GM12878 (cell line): ENCODE measurements at places on chromosomes 3 and 15.

DNA sequence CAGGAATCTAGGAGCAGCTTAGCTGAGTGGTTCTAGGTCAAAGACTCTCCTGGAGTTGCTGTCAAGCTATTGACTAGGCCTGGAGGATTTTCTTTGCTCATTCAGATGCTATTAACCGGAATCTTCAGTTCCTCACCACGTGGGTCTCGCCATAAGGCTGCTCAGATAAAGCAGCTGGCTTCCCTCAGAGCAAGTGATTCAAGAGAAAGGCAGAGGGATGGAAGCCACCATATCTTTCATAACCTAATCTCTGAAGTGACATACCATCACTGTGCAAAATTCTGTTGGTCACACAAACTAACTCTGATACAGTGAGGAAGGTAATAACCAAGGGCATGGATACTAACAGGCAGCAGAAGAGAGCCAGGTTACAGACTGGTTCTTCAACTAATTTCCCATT is 72.7 kb upstream of the FLNB start:
- no peak for DNase-seq

DNA sequence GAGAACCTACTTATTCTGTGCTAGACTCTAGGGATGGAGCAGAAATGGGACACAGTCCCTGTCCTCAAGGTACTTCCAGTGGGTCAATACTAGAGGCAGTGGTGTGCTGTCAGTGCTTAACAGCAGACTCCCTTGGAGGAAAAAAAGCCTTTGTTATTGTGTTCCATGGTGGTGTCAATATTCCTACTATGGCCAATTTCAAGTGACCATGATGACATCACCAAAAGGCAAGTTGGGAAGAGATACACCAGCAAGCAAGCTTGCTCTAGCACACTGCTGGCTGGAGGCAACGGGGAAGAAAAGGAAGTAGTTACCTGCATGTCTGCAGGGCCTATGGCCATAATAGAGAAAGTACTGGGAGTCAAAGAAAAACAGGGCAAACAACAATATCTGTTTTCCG is 89.6 kb upstream of the ETV5 start:
- no peak for DNase-seq

- no peak for DNase-seq
These were observed 1.7 kb downstream of the MRAS start for GRCh38 chr3:138349926-138350665.

GRCh38 chr3:152835601-152836102 is 721 bp downstream of the P2RY1 start:
- DNase-seq: no peak

DNA sequence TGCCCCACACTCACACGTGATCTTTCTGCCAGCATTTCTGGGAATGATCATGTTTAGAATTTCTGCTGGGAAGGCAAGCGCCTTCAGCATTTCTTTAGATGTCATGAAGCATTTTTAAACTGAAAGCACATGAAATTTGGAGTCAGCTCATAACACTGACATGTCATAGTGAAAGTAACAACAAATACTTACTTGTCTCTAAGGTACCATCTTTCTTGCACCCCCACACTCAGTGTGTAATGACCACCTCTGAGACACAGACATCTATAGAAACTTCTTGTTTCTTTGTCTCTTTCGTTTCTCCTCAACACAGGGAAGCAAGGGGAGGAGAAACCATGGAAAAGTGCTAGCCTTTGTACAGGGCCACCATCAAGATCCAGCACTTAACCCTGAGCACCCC is 171.7 kb downstream of the RORA start:
- no peak for DNase-seq

GRCh38 chr3:47495111-47495510 is 18.4 kb downstream of the ELP6 start:
- no peak for DNase-seq

DNA sequence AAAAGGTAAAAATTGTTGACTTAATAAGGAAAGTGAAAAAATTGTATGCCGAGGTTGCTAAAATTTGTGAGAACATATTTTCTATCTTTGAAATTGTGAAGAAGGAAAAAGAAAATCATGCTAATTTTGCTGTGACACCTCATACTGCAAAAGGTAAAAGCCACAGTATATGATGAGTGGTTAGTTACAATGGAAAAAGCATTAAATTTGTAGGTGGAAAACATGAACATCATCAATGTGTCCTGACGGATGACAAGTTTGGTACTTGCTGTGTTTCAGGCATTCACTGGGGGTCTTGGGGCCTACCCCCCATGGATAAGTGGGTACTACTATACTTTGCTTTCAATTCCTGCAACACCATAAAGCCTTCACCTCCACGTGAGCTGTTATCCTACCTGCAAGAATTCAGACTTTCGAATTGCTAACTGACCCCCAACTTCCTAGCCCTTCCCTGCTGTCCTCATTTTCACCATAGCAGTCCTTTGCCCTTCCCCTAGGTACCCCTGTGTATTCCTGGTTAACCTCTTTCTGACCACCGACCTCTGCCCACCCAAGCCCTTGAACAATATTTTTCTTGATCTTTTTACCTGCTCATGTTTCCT is 62.4 kb downstream of the RAB7A start:
- DNase-seq: no peak

DNA sequence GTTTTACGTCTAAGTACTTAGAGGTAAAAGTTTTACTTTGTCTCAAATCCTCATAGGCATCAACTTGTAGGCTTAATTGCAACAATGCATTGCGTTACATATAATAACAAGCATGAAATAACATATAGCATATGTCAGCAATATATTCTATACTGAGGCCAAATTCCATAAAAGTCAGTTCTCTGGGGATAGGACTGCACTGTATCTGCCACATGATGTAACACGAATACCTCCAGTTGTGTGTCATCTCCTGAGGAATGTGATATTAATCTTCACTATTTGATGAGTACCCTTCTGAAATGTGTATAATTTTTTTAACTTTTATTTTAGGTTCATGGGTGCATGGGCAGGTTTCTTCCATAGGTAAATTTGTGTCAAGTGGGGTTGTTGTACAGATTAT is 126.4 kb downstream of the IMPG2 start:
- DNase-seq: no peak

DNA sequence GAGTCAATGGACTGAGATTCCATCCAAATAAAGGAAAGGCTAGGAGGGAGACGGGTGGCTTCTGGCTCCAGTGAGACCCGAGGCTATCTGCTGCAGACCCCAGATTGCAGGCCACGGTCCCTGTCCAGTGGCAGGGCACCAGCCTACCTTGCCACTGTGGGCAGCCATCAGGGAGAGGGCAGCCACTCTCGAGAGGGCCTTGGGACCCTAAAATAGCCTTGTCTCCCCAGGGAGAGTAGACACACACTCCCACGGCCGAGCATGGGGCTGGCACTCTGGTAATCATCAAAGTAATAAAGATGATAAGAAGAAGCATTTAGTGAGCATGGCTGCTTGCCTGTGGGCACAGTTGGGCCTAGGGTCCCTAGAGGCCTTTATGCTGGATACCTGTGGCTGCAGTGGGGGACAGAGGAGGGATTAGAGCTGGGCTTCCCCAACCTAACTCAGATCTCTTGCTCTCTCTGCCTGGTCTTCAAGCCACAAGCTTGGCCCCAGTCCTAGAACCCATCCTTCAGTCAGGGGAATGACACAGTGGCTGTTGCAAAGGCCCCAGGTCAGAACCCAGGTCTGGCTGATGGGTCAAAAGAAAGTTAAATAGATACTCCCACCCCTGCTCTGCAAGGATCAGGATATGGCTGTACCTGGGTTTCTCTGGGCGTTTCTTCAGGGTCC is 9.2 kb upstream of the VIPR1 start:
- DNase-seq: no peak

- no peak for DNase-seq
These were observed 214.1 kb downstream of the TNIK start for GRCh38 chr3:171245796-171246765.

DNA sequence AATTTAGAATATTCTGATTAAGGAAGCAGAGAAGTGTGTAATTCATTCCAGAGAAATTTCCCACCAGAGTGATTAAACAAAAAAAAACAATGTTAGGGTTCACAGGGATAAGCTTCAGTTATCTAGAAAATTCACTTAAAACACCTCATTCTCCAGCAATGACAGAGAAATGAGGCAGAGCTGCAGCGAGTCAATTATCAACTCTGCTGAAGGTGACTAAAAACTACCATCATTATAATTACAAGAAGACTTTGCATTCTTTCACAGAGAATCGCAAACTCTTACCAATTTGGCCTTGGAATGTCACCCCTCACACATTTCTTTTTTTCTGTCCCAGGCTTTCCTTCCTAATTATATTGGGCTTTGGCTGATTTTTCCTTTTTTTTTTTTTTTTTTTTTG is 117.1 kb downstream of the RAB11A start:
- DNase-seq: no peak

DNA sequence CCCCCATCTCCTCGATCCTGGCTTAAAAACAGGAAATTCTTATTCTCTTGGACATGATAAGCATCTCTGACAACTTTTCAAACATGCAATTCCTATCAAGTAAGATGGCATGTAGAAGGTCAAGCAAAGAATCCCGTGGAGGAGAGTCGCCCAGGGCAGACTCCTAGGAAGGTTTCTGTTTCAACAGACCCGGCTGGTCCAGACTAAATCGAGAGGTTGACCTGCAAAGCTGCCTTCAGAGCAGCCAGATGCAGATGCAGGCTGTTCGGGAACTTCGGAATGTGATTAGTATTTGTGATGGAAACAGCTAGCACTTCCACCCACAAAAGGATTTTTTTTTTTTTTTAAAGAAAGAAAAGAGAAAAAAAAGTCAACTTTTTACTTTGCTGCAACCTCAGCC is 216.8 kb downstream of the NR1D2 start:
- no peak for DNase-seq

DNA sequence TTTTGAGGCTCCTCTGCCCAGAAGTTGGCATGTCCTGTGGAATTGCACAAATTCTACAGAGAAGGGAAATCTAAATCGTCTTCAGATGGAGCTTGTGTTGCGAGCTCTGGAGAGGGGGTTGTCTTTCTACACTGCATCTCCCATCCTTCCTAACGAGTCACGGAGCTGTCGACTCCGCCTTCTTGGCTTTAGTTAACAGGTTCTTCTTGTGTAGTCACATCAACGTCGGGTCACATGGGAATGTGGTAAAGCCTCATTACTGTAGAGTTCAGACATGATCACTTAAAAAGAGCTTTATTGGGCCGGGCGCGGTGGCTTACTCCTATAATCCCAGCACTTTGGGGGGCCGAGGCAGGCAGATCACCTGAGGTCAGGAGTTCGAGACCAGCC is 60.0 kb downstream of the DNASE1L3 start:
- no peak for DNase-seq

DNA sequence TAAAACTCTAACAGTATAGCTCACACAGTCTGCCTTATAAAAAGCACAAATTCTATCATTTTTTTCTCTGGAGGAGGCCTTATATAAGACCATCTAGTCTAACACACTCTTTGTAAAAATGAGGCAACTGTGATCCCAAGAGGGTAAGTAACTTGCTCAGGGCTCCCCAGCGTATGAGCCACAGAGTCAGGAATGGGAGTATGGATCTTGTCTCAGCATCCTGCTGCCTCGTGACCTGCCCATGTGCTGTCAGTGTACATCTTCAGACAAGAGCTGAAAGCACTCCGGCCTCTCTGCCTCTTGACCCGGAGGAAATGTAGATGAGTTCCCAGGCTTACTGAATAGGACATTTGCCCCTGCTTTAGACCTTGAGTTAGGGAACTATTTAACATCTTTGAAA is 28.4 kb upstream of the MEF2A start:
- DNase-seq: no peak

- DNase-seq: no peak
These were observed 17.0 kb downstream of the ANKRD63 start for GRCh38 chr15:40265875-40266274.

- no peak for DNase-seq
These were observed 5.8 kb upstream of the IQSEC1 start for GRCh38 chr3:13079051-13079450.

GRCh38 chr3:51933471-51934138 is 8.1 kb downstream of the RRP9 start:
- no peak for DNase-seq

DNA sequence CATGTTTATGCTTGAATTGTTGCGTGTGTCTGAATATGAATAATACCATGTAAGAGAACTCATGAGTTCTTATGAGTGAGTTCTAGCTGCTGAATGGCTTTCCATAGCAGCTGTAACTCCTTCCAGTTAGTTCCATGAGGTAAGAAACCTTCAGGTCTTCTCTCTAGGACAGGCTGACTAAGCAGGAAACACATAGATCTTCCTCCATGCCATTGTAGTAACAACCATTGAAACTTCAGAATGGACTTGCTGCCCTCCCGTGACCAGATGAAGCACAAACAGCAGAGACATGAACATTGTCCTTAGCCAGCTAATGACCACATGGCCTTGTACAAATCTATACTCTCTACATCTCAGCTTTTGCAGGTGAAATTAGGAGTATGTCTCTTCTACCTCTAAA is 200.0 kb downstream of the ZNF385D start:
- no peak for DNase-seq

DNA sequence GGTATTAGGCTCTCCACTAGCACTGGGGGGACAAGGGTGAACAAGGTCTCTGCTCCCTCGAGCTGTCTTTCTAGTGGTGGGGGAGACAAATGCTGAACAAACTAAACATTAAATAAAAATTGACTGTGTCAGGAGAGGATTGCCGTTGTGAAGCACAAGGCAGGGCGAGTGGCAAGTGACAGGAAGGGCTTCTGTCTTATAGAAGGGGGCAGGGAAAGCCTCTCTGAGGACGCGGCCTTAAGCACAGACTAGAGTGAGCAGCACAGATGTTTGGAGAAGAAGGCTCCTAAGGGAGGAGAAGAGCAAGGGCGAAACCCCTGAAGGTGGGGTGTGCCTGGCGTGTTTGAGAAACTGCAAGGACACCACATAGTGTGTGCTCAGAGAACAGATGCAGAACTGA is 50.9 kb upstream of the ATP2B2 start:
- no peak for DNase-seq

DNA sequence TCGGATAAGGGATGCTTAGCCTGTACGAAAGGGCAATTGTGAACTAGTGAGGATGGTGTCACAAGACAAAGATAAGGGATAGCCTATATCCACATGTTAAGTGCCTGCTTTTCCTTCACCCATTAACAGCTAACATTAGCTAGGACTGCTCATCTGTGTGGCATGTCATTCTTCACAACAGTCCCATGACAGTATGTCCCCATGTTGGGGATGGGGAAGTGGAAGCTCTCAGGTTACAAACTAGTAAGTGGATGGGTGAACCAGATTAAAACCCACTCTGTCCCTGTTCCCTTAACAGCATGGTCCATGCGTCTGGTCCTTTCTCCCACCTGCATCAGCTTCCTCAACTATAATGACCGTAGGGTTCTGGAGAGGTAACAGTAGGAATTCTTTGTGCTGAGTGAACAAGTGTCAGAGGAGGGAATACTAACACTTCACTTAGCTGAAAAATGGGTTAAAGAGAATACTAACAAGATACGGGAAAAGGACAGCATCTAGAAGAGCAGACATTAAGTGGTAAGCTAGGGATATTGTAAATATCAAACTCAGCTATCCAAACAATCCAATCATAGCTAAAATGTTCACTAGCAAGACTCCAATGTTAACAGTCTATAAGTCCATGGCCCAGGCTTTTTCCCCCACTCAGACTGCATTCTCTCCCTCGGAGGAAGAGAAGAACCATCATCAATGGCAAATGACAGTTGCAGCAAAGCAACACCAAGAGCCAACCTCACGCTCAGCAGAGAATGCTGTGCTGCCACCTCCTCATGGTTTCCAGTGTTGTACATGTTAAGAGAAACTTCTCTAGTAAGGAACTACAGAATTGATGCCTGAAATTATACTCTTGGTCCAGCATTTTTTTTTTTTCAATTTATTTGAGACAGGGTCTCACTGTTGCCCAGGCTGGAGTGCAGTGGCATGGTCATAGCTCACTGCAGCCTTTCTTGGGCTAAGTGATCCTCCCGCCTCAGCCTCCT is 5.0 kb downstream of the RPLP1 start:
- DNase-seq: no peak
